Gastrocnemius medialis (tissue), 4 donors: ENCODE measurements at places on chromosomes 1 and 21.

GRCh38 chr1:31653717-31654473, 9.2 kb upstream of the PEF1 start:
- no peak for DNase-seq

DNA sequence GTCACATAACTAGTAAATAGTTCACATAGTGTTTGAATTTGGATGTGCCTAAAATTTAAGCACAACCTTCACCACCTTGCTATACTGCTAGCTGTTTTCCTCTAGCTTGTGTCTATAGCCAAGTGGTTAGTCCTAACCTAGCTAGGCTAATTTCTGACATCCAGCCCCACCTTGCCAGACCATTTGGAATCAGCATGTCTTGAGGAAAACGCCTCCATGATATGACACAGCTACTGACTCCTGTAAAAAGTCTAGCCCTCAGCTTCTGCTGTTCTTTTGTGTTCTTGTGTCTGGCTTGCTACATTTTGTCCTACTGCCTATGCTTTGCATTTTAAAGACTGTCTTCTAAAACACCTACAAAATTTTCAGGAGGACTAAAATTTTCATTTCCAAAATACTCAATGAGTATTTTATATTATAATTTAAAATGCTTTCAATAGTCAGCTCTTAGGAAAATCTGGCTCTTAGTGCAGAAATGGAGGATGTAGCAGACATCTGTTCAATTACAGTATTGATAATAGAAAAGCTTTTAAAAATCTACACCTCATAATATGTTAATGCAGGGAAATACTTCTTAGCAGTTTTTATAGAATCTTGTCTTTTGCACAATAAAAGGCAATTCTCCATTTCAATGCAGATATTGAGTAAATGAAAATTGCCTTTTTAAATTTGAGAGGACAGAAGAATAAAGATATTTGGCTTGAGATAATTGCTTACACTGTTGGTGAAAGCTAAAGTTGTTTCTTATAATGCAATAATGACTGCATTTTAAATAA, 160.8 kb upstream of the APP start:
- DNase-seq, result no peak

DNA sequence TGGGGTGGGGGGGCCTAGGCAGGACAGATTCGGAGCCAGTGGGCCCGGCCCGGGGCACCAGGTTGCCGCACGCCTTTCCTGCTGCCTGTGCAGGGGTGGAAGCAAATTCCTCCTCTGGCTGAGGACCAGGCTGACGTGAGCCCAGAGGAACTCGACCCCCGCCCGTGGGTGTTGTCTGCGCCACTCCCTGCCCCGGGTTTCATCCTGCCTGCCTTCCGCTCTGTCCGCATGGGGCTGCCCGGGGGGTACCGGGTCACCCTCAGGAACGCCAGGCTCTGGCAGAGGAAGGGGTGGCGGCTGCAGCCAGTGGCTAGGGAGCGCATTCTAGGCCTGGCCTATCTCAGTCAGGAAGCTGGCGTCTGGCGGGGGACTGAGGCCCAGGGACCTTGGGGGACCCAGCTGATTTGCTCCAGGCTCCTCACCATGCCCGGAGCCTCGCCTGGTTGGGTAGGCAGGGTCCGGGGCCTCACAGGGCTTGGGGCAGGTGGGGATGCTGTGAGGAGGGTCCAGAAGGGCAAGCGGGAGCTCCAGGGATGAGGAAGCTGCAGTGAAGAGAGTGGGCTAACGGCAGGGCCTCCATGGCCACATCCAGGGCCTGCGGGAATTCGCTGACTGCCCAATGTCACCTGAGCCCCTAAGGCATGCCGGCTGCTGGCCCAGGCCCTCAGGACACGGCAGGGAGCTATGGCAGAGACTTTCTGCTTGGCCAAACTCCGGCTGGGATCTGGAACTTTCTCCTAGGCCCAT, 2.4 kb upstream of the IBA57 start:
- no peak for DNase-seq

DNA sequence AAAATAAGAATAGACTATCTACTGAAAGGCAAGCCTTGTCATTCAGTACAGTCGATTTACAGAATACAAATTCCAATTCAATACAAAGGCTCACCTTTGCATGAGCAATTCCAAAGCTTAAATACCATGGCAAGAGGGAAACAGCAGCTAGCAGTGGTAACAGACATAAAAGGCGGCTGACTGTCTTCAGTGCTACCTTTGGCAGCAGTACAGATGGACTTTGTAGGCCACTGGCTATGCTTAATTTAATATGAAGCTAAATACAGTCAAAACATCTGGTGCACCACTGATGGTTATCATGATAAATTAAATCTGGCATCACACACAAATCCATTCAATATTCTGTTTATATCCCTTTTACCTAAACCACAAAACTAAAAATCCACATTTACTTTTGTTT, 62.4 kb downstream of the RERE start:
- no peak for DNase-seq

DNA sequence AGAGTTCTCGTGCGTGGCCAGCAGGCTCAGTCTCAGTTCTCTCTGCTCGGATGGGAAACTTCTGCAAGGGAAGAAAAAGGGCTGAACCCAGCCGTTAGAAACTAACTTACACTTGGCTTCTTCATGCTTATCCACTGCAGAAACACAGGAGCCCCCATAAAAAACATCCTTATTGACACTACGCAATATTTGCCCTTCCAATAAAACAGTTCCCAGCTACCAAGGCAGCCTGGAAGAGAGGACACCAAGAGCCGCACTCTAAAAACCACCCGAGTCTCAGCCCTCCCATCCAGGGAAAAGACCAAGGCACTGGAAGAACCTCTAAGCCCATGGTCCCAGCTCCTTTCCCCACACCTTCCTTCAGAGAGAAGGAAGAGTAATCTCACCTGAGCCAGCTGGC, 61.1 kb downstream of the SSBP3 start:
- DNase-seq, result no peak

GRCh38 chr1:169009666-169010065, 96.8 kb upstream of the ATP1B1 start:
- no peak for DNase-seq

- DNase-seq, result no peak
These were observed 11.2 kb downstream of the KIAA1614 start for GRCh38 chr1:180923887-180924286.

DNA sequence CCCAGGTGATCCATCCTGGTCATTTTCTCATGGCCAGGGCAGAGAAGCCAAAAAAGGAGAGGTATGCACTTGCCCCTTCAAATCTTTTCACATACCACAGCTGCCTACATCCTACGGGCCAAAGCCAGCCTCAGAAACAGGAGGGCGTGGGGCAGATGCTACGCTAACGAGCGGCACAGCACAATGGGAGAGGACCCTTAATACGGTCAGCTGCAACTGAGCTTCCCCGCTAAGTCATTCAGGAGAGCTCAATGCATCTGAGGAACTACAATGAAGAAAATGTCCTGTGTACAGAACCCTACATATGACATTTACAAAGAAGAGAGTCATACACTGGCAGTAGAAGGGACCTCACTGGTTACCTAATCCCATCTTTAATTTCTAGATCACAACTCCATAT, 78.2 kb downstream of the PGBD5 start:
- no peak for DNase-seq

GRCh38 chr1:220796530-220796929, 9.8 kb downstream of the MTARC1 start:
- DNase-seq, result no peak

- no peak for DNase-seq
These were observed 174.0 kb downstream of the CRB1 start for GRCh38 chr1:197441999-197442414.

GRCh38 chr1:175015243-175015642, 8.0 kb downstream of the MRPS14 start:
- no peak for DNase-seq

DNA sequence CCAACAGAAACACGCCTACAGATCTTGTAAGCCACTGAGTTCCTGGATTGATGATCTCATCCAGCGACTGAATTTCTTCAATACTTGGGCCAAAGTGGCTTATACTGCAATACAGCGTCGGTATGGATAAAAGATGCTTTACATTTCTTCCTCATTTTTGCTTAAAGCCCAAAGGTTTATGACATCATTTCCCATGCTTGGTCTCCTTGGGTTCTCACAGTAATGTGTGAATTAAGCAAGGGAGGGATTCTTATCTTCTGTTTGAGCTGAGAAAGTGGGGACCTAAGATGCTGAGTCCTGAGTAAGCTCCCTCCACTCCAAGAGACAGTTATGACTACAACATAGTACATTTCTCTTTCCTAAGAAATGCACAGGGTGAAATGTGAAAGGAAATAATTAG, 39.5 kb downstream of the LBR start:
- DNase-seq, result no peak

- no peak for DNase-seq
These were observed 73.1 kb downstream of the RYR2 start for GRCh38 chr1:237115035-237115434.

GRCh38 chr1:229148041-229148671, 122.8 kb upstream of the RAB4A start:
- DNase-seq, result no peak

- DNase-seq, result no peak
These were observed 18.9 kb upstream of the RGS7 start for GRCh38 chr1:241375886-241376285.

DNA sequence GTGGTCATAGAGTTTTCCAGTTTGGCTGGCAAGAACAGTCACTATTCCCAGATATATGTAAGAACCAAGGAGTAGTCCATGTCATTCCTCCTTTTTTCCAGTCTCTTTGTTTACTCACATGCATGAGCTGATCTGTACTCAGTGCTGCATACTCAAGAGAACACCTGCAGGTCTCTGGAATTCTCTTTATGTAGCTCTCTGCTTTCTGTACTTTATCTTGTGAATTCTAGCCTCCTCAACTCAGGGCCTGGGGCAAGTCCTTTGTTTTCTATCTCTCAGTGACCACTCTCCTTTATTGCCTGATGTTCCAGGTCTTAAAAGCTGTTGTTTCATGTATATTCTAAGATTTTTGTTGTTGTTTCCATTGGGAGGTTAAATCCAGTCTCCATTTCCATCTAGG, 478.9 kb downstream of the DPYD start:
- DNase-seq, result no peak

GRCh38 chr1:59742526-59742925, 72.2 kb upstream of the HOOK1 start:
- DNase-seq, result no peak

GRCh38 chr1:86846164-86846647, 67.7 kb downstream of the SELENOF start:
- DNase-seq, result no peak

DNA sequence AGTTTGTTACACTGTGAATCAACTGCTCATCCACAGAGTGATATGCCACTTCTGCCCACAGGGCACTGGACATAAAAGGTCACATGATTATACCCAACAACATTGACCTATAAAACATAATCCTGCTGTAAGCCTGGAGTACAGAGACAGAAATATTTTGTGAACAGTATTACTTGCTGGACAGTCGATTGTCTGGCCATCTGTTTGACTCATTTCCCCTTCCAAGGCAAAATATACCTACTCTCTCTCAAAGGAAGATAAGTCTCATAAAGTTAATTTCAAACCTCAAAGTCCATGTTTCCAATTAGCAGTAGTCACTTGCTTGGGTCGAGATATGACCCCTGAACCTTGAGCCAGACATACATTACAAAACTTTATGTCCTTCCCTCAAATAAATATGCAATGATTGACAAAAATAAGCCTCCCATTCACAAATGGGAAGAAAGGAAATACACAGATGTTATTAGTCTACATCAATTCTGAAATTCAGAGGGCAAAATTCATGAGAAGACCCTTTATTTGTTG, 39.3 kb upstream of the RGS18 start:
- no peak for DNase-seq

DNA sequence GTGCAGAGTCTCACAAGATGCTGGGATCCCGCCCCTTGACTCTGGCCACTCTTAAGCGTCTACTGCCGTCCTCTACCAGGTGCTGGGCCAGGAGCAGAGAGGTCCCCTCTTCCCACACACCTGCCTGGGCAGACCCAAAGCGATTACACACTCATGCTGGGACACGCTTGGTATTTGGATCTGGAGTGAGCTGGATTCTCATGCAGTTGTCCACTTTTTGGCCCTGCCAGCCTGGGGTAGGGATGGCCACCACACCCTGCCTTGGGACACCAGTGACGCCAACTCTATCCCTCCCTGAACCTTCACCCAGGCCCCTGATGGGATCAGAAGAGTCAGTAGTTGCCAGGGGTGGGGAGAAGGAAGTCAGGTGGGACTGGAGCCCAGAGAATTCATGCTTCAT, 28.6 kb downstream of the ITPKB start:
- DNase-seq, result no peak
